ENCODE measurements at places on chromosomes 16 and 17.
A peak's percentile ranks its signal among the peaks of the same experiment; 100 is the strongest.

GRCh38 chr17:79741401-79741750 lies 10.6 kb downstream of the ENPP7 start:
- no peak for DNase-seq

DNA sequence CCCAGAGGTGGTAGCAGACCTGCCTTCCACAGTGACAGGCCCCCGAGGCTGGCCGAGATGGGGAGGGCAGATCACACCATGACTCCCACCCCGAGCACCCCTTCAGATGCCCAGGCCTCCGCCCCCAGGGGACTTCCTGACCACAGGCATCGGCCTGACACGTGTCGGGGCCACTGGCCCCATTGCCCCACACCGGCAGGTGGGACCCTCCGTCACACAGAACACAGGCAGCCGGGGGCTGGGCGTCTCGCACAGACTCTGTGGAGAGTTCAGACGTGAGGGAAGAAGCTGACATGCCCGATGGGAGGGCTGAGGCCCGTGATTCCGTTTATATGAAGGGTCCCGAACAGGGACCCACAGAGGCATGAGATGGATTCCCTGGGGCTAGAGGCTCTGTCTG lies 51.3 kb upstream of the GNG13 start:
- no peak for DNase-seq

DNA sequence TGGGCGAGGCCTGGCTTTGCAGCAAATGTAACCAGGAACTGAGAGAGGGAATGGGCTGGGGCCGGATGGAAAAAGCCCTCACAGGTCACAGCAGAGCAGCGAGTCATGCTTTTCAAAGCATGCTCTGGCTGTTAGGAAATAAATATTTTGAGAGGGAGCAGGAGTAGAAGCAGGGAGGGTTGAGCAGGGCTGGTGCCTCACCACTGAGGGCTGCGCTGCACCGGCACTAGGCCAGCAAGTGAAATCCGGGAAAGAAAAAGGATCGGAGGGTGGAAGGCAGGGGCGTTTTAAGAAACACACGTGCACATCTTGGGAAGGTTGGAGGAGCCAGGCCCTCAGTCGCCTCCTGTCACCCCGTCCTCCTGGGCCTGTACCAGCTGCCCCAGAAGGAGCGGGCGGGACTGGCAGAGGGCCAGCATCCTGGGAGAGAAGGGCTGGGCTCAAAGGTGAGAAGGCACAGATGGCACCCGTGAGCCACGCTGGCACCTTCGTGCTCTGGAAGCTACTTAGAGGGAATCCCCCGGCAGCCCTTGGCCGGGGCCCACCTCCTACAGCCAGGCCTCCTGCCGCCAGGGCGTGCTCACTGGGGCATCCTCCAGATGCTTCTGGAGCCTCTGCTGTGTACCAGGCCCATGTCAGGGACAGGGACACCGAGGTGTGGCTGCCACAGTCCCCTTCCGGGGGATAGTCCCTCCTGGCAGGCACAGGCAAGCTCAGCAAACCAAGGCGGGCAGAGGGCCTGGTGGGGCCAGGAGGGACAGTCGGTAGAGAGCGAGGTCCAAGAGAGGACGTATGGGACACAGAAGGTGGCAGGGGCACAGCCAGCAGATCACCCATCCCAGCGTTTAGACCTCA lies 71.5 kb upstream of the PLCG2 start:
- no peak for DNase-seq

GRCh38 chr17:44543213-44543904 lies 13.9 kb upstream of the FZD2 start:
- DNase-seq: no peak

GRCh38 chr17:57622683-57623433 lies 122.2 kb downstream of the CCDC182 start:
- DNase-seq: no peak

- no peak for DNase-seq
Observed at GRCh38 chr17:58330997-58331814, 2.6 kb upstream of the TSPOAP1 start.

DNA sequence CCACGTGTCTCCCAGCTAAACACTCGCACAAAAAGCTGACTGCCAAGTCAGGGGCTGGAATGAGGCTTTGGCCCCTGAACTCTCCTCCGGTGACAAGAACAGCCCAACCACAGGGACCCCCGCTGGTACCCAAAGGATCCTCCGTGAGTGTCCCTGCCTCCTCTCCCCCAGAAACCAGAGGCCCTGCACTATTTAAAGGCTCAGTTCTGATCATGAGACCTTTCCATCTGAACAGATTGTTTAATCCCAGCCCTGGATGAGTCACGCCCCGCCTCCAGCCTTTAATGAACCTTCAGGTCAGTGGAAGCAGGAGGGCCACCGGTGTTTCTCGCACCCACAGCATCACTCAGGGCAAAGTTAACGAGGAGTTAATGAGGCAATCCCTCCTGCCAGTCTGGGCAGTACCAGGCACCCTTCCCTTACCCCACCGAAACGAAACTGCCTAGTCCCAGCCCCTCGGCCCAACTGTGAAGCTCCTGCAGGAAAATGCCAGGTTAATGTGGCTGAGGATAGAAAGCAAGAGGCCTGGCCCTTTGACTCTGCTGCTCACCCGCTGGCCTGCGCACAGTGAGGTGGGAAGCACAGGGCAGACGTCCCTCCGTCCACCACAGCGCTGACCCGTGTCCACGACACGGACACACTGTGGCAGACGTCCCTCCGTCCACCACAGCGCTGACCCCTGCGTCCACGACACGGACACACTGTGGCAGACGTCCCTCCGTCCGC lies 32.4 kb downstream of the TIMM22 start:
- DNase-seq: no peak

- DNase-seq: peak; percentile 69
Observed at GRCh38 chr17:62126292-62126691, 61.2 kb upstream of the MED13 start.
